ENCODE measurements at places on chromosomes 7 and 10.

- DNase-seq: no peak
Measured at GRCh38 chr7:5470816-5471215, 47.2 kb upstream of the TNRC18 start.

DNA sequence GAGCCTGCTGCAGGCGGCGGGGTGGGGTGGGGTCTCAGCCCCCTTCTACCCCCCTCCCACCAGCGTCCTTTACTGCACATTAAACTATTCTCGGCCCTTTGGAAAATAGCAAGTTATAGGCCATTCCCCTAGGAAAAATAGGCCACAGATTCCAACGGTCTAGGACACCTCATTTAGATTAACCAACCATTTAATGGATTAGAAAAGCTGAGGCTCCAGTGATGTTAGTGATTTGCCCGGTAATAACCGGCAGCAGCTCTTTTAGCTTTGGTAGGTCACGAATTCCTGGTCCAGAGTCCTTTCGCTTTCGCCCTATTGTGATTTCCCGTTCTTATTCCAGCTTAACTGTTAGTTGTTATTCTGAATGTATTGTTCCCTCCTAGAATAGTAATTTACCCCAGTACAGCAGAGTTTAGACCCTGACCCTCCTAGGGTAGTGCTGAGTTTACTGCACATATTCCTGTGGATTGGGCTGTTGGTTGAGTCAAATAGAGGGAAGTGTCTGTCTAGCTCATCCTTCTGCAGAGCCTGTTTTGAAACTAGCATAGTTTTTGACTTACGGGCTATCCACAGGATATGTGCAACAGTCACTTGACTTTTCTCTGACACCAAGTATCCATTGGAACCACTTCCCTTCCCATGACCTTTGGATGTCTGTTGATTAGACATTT, 754 bp downstream of the GSTO1 start:
- DNase-seq: peak; percentile 61

- DNase-seq: peak; percentile 87
Measured at GRCh38 chr10:110500515-110500905, 2.8 kb downstream of the DUSP5 start.

- peak; percentile 33 for DNase-seq
Measured at GRCh38 chr10:119030421-119031250, 1.1 kb downstream of the NANOS1 start.

- DNase-seq: peak; percentile 88
Measured at GRCh38 chr7:84251277-84251781, 56.7 kb upstream of the SEMA3A start.

DNA sequence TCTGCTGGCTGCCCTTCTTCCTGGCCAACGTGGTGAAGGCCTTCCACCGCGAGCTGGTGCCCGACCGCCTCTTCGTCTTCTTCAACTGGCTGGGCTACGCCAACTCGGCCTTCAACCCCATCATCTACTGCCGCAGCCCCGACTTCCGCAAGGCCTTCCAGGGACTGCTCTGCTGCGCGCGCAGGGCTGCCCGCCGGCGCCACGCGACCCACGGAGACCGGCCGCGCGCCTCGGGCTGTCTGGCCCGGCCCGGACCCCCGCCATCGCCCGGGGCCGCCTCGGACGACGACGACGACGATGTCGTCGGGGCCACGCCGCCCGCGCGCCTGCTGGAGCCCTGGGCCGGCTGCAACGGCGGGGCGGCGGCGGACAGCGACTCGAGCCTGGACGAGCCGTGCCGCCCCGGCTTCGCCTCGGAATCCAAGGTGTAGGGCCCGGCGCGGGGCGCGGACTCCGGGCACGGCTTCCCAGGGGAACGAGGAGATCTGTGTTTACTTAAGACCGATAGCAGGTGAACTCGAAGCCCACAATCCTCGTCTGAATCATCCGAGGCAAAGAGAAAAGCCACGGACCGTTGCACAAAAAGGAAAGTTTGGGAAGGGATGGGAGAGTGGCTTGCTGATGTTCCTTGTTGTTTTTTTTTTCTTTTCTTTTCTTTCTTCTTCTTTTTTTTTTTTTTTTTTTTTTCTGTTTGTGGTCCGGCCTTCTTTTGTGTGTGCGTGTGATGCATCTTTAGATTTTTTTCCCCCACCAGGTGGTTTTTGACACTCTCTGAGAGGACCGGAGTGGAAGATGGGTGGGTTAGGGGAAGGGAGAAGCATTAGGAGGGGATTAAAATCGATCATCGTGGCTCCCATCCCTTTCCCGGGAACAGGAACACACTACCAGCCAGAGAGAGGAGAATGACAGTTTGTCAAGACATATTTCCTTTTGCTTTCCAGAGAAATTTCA, 1.7 kb downstream of the ADRB1 start:
- no peak for DNase-seq

DNA sequence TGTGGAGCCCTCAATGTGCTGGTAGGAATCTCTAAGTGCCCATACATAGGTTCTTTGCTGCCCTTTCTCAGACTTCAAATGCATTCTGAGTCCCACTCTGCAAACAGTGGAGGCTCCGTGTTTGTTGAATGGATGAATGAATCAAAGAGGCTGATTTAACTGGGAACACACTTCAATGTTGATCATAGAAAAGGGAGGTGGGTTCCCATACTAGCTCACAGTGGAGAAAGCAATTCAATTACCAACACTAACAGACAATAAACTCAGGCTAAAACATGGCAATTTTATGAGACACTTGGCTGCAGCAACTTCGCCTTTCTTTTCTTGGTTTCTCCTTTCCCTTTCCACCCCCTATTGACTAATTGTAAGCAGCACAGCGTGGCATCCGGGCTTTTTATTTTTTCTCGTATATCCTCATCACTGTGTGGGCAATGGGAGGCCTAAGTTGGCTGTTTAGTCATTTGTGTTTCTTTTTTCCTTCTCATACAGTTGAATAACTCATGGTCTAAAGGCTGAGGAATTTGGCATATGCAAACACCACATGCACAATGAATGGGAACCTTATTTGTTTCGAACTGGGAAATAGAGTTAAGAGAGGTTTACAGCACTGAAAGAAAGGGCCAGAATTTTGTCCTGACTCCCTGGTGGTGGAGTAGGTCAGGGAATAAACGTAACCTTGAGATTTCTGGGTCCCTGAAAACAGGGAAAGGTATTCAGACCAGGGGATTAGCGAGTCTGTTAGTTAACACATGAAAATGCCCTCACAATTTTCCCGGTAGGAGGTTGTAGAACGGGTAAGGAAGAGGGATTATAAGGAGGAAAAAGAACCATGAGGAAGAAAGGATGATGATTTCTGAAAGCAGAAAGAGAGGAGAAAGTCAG, 858.5 kb downstream of the KCNMA1 start:
- peak; percentile 69 for DNase-seq
